ENCODE measurements at places on chromosomes 4 and X. TPM values are rescaled to one million over a fixed set of nuclear protein-coding genes. Genes with fewer than 3 reads are reported as not detected.

DNA sequence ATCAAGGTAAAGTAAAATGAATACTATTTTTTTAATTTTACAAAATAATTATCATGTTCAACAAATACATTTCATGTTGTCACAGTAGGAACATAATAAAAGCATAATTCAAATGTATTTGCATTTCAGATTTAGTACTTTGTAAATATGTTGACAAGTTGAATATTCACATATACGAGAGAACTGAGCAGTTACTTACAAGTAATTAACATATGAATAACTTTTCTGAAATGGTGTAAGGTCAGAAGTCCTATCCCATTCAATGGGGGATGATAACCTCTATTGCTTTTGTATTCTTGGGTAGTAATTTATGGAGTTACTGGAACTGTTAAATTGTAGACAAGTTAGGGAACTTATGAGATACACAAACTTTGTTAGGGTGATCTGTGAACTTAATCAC is 191.1 kb downstream of the COX7B2 start:
- no peak for DNase-seq
- H3K36me3 ChIP-seq = no peaks in the 10 kb centered on the region
- H3K27me3 ChIP-seq = no peaks in the 10 kb centered on the region
- no peak overlapping the region for H3K27ac ChIP-seq
- H3K4me1 ChIP-seq = no peaks in the 10 kb centered on the region

DNA sequence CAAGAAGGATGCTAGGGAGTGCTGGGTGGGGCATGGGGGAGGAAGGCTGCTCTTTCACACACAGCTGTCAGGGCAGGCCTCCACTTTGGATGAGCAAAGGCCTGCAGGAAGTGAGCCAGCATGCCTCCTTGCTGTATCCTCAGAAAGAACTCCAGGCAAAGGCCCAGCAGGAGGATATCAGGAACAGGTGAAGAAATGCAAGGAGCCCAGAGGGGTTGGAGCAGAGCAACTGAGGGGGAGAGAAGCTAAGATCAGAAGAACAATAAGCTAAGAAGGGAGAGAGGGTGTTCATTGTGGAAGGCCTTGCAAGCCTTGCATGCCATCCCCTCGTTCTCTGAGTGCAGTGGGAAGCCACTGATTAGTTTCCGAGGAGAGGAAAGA is 115.1 kb downstream of the CAMK2D start:
- H3K4me1 ChIP-seq = peaks cover 10% of the 10 kb centered on the region
- no peak overlapping the region for H3K4me3 ChIP-seq
- no peaks in the 10 kb centered on the region for H3K36me3 ChIP-seq
- no peak for DNase-seq
- H3K27me3 ChIP-seq = no peaks in the 10 kb centered on the region
- H3K27ac ChIP-seq = peak overlapping the region; percentile 57

DNA sequence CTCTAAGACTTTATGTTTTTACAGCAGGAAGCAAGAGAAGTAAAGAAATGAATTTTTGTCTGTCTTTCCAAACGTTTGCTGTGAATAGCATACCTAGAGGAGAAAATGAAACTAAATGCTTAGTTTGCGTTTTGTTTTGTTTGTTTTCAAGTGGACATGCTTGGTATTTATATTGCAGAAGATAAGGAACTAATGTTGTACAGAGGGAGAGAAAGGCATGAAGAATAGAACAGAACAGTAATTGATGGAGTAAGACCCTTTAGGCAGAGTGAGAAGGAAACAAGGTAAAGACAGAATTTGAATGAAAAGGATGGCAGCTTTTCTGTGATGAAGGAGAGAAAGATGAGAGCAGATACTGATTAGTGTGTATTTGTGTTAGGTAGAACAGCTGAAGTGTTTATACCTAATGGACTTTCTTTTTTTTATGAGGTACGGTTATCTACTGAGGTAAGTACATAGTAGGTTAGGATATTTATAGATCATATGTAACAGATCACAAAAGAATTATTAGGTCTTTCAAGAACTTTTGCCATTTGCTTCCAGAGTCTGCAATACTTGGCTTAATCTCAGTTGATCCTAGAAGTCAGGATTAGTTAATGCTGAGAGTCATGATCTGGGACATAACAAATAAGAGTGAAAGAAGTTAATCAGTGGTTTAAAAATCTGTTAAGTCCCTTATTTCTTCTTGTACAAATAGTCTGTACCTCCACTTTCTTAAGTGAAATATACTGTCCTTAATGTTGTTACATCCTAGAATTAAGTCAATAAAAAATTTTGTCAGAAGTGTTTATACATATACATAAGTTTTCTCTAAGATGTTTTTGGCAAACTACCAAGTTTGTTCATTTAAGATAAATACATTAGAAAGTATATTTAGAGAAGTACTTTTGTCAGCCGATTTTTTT is 36.8 kb downstream of the FABP2 start:
- no peak overlapping the region for H3K4me3 ChIP-seq
- no peaks in the 10 kb centered on the region for H3K27me3 ChIP-seq
- H3K36me3 ChIP-seq = no peaks in the 10 kb centered on the region
- no peak overlapping the region for H3K27ac ChIP-seq
- peak; percentile 75 for DNase-seq

DNA sequence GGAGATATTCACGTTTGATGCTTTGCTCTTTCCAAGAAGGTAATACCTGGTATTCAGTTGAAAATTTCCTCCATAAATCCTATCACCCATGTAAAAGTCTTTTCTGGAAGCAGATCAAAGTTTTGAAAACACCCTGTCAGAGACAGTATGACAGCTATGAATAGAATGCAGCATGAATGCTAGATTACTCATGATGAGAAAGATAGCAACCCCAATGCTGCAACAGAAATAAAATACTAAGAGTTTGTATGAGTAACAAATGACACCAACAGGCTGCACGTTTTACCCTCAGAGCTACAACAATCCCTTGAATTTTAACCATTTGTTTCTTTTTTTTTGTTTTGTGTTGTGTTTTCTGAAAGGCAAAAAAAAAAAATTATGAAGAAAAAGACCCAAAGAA is 108.6 kb downstream of the ARHGAP6 start:
- DNase-seq = no peak
- H3K27ac ChIP-seq = no peak overlapping the region
- no peaks in the 10 kb centered on the region for H3K27me3 ChIP-seq
- H3K4me1 ChIP-seq = no peaks in the 10 kb centered on the region

DNA sequence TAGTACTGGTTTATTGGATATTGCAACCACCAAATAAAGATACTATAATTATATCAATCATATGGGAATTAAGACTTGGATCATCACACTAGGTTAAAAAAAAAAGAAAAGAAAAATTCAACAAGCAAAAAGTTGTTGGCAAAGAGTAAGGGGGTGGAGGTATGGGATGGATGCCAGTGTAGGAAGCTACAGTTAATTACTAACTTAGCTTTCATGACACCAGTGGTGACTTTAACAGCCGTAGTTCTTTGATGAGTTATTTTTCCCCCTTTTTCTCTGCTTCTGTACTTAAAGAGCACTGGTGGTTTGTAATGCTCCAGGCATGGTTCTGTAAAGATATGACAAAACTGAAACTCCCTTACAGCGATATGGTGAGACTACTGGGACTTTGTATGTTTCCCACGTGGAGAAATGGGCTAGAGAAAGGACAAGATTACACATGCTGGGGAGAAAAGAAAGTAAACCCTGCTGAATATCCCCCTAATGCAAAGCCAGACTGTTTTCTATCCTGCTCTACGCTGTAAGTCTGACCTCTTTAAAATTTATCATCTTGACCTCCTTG is 210.8 kb downstream of the SPOCK3 start:
- no peak overlapping the region for H3K4me3 ChIP-seq
- H3K4me1 ChIP-seq = no peaks in the 10 kb centered on the region
- H3K36me3 ChIP-seq = no peaks in the 10 kb centered on the region

DNA sequence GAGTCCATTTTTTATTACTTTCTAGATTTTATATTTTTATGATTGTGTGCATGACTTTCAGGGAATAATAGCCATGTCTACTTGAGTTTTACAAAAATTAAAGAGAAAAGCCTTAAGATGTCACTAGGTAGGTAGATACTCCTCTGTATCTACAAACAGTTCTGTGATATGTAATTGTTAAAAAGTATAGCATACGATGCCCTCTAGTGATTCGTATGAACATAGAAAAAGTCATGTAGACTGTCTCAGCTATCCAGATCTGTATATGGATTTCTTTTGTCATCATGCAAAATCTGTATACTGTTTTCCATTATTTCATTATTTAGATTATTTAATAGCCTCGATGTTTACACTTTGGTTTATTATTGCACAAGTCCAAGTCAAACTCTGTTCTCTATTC is 856.6 kb downstream of the CENPC start:
- H3K4me3 ChIP-seq = no peak overlapping the region
- no peaks in the 10 kb centered on the region for H3K27me3 ChIP-seq
- H3K36me3 ChIP-seq = no peaks in the 10 kb centered on the region
- H3K27ac ChIP-seq = no peak overlapping the region

DNA sequence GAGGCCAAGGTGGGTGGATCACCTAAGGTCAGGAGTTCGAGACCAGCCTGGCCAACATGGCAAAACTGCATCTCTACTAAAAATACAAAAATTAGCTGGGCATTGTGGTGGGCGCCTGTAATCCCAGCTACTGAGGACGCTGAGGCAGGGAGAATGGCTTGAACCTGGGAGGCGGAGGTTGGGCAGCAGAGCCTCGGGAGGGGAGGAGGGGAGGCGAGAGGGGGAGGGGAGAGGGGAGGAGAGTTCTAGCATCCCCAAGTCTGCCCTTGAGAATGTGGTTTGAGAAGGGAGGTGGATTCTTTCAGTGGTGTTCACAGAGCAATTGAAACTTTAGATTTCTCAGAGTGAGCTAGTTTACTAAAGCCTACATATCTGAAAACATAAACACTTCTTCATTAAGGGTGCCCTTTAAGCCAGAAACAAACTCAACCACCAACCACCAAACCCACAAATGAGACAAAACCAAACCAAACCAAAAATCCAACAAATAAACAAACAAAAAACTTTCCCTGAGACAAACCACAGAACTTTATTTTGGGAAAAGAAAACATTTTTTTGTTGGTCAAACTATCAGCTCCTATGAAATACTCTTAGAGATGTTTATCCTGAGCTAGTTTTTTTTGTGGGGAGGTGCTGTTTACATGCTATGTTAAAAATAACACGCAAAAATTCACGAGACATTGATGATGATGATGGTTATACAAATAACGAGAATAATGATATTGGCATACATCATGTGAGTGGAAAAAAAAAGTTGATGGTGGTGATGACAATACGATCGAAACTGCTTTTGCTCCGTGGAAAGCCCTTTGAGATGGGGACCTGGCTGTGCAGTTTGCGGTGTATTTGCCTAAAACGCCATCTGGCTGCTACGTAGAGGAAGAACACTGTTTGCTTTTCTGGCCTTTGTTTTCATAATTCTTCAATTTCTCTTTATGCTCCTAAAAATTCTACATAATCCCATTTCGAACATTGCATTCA is 98.2 kb upstream of the PRKX start:
- H3K4me3 ChIP-seq = no peak overlapping the region
- peaks cover 2% of the 10 kb centered on the region for H3K4me1 ChIP-seq
- DNase-seq = peak; percentile 70
- no peaks in the 10 kb centered on the region for H3K27me3 ChIP-seq
- H3K36me3 ChIP-seq = no peaks in the 10 kb centered on the region

DNA sequence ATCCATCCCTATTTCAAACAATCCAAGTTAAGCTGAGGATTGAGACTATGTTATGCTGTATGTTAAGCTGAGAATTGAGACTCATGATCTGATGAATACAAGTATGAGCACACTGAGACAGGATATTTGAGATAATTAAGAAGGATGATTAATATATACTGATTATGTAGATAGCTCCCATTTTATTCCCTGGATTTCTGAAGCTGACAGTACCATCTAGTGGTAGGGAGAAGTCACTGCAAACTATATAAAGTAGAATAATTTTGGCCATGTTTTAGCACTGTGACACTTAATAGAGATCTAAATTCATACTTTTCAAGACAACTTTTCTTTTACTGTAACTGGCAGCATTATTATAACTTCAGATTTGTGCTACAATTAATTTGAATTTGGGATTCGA is 63.8 kb upstream of the HPRT1 start:
- no peak for DNase-seq
- no peak overlapping the region for H3K27ac ChIP-seq
- no peaks in the 10 kb centered on the region for H3K27me3 ChIP-seq
- no peak overlapping the region for H3K4me3 ChIP-seq

RNF150 gene
- 3.7 TPM for total RNA-seq

JADE3 gene
- total RNA-seq = 13.9 TPM

STBD1 gene
- total RNA-seq = 4.8 TPM

All from lung (tissue), 17 donors.